ENCODE measurements at places on chromosomes 1 and 21. TPM values are rescaled to one million over a fixed set of nuclear protein-coding genes. Genes with fewer than 3 reads are reported as not detected.
A peak's percentile ranks its signal among the peaks of the same experiment; 100 is the strongest.

DNA sequence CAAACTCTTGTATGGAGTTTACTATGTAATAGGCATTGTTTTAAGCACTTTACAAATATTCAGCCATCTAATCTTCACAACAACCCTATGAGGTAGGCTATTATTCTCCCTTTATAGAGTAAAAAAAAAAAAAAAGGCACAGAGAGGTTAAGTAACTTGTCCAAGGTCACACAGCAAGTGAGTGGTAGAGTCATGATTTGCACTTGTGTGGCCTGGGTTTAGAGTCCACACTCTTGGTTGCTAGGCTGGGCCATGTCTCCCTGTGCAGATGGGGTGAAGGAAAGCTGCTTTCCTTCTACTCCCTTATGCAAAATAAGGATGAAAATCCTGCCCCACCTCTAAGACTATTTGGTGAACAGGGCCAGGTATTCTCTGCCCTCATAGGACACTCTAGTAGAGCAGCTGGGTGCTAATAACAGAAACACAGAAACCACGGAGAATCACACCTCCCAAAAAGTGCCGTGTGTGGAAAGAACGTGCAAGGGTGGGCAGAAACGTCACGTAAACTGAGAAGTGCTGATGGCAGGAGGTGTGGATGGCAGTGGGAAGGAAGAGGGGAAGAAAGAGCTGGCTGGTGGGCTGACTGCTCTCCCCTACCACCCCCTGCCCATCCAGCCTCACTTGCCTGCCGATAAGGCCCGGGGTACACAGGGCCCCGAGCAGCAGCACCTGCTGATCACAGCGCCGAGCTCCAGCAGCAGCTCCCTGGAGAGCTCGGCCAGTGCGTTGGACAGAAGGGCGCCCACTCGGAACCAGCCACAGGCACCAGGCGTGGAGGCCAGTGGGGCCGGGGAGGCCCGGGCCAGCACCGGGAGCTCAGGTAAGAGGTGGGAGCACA is 28.3 kb upstream of the VPS13D start:
- DNase-seq, result no peak

DNA sequence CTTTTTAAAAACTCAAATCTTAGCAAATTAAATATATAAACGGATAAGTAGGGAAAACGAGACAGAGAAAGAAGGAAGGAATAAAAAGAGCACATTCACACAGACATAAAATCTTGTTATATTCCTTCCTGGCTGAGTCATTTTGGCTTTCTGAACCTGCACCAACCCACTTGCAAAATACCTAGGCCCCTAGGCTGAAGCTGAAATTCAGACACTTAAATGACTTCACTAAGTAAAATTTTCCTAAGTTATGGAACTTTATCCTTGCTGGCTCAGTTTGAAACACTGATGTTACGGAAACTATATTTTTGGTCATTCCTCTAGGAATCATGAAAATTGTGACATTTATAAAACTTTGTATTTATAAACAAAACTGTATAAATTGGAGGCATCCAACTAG is 462.8 kb upstream of the NFIA start:
- no peak for DNase-seq

DNA sequence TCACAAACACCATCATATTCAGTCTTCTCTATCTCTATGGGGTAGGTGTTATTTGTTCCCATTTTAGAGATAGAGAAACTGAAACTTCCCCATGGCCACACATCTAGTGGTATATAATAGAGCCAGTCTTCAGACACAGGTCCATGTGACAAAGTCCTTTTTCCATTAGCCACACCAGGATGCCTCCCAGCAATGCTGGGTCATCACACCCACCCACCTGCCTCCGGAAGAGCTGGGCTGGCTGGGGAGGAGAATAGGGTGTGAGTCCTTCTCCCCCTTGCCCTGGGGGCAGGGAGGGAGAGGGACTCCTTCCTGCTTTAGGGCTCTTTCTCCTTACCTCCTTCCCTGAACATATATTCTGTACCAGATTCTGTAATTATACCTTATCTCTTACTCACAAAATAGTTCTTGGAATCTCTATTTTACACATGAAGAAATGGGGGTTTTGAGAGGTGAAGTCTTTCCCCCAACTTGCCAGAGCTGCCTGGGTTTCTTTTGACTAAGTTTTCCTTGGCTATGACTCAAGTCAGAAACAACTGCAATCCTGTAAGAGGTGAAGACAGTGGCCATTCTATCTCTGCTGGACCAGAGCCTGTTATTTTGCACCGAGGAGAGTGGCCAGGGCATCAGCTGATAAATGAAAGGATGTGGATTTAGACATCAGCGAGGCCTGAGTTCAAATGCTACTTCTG is 30.0 kb downstream of the SOX13 start:
- peak; percentile 65 for DNase-seq

AK4 gene
- 7.1 TPM for total RNA-seq

DNA sequence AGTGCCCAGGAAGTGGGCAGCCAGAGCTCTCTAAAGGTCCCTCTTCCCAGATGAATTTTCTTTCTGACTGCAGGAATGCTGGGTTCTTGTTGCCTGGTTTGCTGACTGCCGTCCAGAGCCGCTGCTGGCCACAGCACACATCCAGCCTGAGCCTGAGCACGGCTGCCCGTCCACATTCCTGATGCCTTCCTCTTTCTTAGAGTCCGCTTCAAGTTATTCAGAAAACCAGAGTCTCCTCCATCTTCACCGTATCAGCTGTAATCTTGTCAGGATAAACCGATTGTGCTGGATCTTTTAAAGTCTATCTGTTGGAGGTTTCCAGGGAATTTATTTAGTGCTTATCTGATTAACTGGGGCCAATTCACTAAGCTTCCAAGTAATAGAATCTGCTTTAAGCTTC is 84.8 kb upstream of the BCAR3 start:
- DNase-seq, result no peak

DNA sequence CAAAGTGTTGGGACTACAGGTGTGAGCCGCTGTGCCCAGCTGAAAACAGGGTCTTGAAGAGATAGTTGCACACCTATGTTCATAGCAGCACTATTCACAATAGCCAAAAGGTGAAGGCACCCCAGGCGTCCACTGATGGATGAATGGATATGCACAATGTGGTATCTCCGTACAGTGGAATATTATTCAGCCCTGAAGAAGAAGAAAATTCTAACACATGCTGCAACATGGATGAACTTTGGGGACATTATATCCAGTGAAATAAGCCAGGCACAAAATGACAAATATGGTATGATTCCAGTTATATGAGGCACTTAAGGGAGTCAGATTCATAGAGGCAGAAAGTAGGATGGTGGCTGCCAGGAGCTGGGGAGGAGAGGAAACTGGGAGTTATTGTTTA is 137.6 kb upstream of the WNT4 start:
- no peak for DNase-seq

STIL gene
- total RNA-seq, result 37.9 TPM

GRCh38 chr21:40146216-40146837 is 279.1 kb downstream of the PCP4 start:
- no peak for DNase-seq

MTARC2 gene
- total RNA-seq, result 1.8 TPM

DNA sequence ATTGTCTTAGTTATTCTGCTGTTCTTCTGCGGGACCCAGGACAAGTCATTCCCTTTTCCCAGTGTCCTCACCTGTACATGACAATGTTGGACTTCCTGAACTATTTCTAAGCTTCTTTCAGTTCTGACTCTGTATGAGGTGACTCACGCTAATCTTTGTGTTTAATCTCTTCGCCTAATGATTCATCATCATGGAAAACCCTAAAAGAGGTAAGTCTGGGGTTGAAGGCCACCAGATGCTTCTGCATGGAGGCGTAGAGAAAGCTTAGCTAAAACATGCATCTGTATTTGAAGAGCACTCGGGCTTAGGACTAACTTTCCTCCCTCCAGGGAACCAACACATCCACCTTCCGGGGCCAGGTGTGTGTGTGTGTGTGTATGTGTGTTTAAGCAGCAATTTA is 7.4 kb downstream of the SPRR5 start:
- peak; percentile 49 for DNase-seq

DNA sequence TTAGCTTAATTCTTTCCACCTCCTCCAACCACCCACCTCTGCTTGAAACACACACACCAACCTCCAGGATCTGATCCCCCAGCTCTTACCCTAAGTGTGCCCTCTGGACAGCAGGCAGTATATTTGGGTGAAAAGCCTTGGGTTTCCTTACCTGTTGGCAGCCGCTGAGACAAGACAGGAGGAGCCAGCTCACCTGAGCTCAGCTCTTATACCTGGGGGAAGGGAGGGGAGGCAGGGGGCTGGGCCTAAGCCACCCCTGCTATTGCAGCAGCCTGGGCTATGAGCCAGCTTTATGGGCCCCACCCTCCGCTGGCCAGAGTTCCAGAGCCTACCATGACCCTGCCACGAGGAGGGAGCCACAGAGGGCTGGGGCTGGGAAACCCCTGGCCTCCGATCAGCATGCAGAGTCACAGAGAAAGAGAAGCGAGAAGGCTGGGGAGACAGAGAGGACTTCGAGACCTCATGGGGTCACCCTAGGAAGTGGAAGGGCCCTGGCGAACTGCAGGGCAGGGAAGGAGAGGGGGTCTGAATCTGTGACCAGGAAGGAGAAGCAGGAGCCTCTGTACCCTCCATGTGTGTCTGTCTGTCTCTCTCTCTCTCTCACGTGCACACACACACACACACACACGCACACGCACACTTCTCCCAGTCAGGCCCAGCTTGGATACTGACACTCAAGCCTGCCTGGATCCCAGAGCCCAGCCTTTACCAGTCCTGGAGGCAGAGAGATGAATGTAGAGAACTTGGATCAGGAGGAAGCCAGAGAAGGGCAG is at the start of gene S100A14:
Gene S100A14, minus strand, starts transcription at position 182 of the 773 bp plus-strand sequence. CDS start 467 bp downstream, outside the sequence.
- no peak for DNase-seq

CFHR2 gene
- not detected for total RNA-seq

- DNase-seq, result peak; percentile 80
Observed at GRCh38 chr1:155892796-155893195, 18.4 kb downstream of the RIT1 start.

DNA sequence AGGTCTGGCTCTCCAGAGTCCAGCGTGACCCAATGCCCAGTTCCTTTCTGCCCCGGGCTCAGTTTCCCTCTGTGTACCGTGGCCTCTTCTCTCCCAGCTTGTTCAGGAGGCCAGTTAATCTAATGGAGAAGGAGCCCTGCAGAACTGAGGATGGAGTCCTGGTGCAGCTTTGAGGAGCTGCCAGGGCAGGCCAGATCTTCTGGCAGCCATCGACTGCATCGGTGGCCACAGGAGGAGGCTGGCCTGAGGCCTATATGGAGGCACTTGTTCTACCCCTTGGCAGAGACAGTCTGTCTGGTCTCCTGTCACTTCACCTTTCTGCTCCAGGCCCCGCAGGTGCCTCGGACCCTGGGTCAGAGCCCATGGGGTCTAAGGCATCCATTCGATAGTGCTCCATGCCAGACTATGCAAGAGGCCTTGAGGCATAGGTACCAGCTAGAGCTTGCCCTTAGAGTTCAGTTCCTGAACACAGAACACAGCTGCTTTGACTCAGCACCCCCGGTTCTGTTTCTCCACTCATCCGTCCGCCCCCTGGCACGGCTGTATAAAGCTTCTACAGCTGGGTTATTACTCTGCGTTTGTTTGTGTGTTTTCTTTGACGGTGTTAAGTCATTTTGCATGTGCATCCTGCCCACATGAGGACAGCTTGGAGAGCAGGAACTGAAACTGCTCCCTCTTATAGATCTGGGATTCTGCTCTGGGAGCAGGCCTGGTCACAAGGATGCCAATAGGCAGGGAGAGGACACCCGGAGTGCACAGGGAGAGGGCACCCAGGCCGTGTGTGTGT is 18.5 kb upstream of the LRRN2 start:
- DNase-seq, result no peak

C1orf35 gene
- 19.9 TPM for total RNA-seq

DNA sequence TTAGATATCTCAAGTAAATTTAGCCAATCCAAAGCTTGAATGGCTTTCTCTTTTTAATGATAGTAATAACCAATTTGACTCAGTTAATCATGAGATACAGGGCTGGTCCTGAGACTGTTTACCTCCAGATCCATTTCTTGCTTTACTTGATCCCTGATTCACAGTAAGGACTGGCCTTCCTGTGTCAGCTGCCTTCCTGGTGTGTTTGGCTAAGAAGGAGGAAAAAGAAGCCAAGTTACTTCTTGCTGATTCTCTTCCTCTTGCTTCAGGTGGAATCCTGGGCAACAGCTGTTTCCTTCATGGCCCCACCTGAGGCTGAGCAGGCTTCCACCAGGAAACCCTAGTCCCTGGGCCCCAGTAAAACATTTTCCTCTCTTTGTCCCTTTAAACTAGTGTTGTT is 14.6 kb upstream of the RC3H1 start:
- DNase-seq, result no peak

DNA sequence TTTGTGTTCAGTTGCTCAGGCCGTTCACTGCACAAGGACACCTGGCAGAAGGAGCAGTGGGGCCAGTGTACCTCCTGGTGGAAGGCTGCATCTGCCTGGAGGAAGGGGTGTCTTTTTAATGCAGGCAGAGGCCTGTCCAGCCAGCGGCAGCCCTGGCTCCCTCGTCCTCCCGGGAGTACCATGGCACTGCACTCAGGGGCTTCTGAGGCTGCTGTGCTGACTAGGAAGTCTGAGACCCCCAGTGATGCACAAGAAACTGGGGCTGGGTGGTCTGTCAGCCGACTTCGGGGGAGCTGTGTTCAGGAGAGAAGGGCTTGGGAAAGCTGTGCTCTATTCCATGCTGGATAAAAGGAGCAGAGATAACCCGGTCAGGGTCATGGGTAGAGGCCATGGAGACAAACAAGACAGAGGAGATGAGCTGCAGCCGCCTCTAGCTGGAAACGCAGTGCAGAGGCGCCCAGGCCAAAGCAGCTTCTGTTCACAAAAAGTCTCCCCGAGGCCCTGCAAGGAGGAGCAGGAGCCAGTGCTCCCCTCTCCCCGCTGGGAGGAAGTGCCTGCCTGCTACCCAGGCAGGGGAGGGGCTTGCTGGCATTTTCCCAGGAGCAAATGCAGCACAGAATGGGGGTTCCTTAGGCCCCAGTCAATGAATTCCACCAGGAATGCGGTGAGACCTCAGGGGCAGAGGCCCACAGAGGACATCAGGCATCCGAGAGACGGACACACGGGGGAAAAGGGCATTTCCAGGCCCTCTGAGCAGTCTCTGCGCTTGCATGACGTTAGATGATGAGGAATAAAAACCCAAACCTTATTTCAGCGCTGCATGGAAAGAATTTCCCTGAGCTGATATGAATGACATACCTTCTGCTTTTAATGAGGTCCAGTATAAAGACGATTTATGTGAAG is 17.2 kb upstream of the C2CD2 start:
- DNase-seq, result no peak

DNA sequence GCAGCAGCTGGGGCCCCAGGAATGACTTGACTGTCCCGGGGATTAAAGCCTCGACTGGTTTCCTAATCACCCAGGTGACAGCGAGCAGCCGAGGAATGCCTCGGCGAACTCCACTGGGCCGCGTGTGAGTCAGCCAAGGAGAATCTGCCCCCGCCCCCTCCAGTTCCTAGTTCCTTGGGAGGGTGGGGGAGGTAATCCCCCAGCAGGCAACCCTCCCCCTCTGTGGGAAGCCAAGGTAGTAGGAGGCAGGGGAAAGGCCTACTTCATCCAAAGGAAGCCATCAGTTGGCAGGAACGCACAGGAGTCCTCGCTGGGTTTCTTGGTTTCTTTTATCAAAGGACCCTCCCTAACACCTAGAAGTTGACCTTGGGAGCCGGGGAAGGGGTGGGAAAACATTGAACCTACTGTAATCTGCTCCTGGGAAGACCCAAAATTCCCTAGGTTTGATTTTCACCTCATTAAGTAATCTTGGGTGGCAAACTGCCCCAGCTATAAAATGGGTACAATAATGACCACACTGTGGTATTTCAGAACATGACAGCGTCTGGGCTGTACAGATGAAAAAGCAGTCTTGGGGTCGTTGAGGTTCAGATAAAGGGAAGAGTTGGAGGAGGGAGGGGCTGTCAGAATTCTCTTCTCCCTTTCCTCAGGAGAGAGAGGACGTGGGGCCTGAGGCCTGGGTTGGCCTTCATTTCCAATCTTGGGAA is 1.4 kb downstream of the TENT5B start:
- peak; percentile 95 for DNase-seq
